SK-N-DZ (cell line): ENCODE measurements at places on chromosomes 2 and 18.
A peak's percentile ranks its signal among the peaks of the same experiment; 100 is the strongest.

- DNase-seq, result no peak
Observed at GRCh38 chr2:27960237-27960912, 69.8 kb downstream of the BABAM2 start.

GRCh38 chr2:17658251-17658843 lies 95.3 kb downstream of the SMC6 start:
- no peak for DNase-seq

GRCh38 chr2:20145497-20146193 lies 79.3 kb downstream of the SDC1 start:
- DNase-seq, result no peak

GRCh38 chr18:32717126-32717525 lies 55.7 kb downstream of the KLHL14 start:
- no peak for DNase-seq

GRCh38 chr2:164910101-164910899 lies 45.0 kb downstream of the SLC38A11 start:
- DNase-seq, result peak; percentile 77

DNA sequence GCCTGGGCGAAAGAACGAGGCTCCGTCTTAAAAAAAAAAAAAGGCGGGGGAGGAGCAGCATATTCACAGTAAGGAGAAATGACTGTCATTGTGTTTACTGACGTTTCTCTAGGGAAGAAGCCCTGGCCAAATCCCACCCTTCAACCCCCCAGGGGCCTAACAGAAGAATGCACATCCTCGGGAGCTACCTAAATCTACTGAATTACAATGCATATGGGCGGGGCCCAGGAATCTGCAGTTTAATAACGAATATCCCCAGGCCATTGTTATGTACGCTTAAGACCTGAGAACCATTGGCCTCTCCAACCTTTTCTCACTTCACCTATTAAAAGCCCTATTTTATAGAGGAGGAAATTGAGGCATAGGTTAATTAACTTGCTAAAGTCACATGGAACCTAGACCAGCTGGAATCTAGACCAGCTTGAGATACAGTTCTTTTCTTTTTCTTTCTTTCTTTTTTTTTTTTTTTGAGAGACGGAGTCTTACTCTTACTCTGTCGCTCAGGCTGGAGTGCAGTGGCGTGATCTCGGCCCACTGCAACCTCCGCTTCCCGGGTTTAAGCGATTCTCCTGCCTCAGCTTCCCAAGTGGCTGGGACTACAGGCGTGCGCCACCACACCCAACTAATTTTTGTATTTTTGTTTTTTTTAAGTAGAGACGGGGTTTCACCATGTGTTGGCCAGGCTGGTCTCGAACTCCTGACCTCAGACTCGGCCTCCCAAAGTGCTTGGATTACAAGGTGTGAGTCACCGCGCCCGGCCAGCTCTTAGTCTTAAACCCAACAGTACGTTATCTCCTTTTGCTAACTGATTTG lies 708 bp upstream of the RIF1 start:
- no peak for DNase-seq

DNA sequence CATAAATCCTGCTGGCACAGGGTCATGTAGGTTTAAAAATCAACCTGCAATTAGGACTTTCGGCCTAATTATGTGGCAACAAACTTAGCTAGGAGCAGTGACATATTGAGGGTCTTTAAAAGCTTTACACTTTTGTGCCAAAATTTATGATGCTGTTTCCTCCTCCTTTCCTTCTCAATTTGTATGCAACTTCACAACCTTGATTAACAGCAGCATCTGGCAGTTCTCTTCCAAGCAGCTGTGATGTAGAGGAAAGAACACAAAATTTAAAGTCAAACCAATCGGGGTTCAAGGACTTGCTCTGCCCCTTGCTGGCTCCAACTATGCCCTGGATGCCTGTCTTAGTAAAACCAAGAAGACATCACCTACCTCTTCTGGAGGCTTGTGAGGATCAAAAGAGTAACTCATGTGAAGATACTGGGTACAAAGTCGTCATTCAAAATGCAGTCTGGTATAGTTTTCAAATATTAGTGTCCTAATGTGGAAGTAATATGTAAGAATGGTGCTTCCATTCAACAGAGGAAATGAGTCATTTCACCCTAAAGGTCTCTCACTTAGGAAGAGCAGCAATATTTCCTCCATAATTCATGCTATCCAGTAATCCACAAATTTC lies 94.7 kb downstream of the ANKRD44 start:
- DNase-seq, result no peak

- DNase-seq, result no peak
Observed at GRCh38 chr2:46937471-46937901, 21.9 kb upstream of the MCFD2 start.

GRCh38 chr2:14872779-14873325 lies 240.3 kb downstream of the LRATD1 start:
- no peak for DNase-seq

DNA sequence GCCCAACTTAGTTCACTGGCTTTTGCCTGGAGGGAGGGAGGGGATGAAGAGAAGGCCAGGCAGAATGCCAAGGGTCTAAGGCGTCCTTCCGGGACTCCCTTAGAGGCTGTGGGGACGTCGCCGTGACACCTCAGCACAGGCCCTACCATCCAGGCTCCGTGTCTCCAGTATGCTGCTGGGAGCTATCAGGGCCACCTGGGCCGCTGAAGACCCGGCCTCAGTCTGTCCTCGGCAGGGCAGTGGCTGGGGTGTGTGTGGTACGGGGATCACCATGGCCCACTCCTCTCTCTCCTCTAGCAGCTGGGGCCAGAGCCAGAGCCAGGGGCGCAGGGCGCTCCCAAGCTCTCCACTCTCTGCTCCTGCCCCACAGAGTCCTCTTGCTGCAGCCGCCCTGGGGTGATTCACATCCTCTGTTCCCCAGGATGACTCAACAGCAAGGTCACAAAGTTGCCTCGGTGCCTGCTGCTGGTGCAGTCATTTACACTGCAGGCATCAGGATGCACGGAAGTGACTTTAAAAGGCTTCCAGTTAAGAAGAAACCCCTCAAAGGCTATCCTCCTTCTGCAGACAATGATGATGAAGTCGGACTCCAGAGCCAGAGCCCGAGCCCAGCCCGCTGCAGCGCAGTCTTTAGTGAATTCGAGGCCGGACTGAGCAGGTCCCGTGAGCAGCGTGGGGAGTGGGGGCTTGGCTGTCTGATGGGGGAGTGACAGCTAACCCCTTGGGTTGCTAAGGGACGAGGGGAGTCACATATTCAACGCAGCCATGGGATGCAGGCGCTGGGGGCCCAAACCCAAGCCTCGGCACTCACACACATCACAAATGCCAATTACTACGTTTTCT lies 31.9 kb downstream of the SNORC start:
- DNase-seq, result no peak

GRCh38 chr2:214710729-214711128 lies 98.8 kb downstream of the BARD1 start:
- no peak for DNase-seq

DNA sequence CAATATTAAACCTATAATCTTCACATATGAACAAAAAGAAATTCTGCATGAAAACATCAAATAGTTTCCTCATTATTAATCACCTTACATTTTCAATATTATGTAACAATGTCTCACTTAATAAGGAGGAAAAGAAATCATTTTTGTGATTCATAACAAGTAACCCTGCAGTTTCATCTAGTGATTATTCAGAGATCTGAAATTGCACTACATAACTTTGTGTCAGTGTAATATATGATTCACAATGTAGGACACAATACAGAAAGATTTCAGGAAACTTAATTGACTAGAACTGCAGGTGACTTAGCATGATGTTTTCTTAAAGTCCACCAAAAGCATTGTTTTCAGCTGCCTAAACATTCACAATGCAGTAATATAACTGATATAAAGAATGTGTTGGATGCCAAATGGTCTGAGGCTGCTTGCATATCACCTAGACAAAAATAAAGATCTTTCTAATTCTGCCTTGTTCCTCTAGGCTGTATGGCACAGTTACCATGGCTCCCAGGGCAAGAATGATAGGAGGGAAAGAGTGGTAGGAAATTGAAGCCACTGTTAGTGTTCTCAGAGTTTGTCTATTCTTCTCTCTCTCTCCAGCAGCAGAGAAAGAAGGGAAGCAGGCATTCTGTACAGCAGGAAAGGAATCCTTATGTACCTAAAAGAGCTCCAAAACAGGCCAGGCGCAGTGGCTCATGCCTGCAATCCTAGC lies 366.6 kb downstream of the FSIP2 start:
- DNase-seq, result no peak

DNA sequence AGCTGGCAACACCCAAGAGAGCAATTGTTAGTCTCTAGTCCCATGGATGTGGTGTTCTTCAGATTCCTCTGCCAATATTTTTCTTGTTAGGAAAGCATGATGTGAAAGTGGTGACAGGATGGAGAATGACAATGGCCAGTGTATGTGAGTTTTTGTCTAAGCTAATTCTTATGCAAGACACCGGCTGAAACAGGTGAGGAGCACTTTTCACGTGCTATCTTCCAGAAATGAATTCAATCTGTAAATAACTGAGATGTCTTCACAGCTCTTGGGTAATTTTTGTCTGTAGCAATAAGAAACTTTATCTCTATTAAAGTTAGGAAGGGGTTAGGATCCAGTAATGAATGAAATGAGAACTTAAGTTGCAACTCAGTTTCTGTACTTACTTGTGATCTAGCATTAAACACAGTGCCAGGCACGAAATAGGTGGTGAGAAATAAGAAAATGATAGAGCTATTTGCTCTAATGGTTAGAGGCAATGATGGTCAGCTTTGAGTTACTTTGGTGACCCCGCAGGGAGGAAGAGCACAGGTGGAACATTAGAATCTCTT lies 676 bp upstream of the AGPS start:
- no peak for DNase-seq

GRCh38 chr2:56590611-56591010 lies 406.8 kb downstream of the CCDC85A start:
- DNase-seq, result no peak

GRCh38 chr2:29940706-29941105 lies 19.3 kb upstream of the ALK start:
- no peak for DNase-seq

DNA sequence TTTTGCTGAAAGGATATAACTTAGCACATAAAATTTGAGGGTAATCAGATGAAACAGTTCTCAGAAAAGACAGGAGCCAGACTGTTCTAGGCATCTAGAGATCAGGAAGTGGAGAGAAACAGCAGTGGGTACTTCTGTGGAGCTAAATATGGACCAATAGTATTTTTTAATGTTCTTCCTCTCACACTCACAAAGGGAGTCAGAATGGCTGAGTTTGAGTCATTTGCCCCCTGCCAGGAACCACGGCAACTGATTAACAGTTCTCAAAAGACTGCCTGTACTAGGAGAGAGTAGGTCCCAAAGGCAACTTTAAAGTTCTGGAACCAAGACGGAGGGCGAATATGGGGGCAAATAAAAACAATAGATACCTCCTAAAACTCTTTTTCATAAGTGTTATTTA lies 107.5 kb downstream of the GULP1 start:
- no peak for DNase-seq

DNA sequence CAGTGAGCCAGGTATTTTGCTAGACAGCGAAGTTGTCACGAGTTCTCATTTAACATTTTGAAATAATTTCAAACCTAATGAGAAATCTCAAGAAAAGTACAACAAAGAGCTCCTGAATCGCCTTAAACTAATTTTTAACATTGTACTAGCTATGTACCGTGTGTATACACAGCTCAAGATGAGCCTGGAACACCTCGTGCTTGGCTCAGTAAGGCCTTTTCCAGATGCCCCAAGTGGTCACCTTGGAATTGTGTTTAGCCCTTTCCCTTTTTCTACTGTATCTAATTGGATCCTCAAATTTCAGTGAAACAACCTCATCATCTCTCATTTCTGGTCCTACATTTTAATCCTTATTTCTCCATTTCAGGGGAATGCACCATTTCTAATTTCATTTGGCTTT lies 7.2 kb downstream of the PTPN4 start:
- DNase-seq, result no peak

DNA sequence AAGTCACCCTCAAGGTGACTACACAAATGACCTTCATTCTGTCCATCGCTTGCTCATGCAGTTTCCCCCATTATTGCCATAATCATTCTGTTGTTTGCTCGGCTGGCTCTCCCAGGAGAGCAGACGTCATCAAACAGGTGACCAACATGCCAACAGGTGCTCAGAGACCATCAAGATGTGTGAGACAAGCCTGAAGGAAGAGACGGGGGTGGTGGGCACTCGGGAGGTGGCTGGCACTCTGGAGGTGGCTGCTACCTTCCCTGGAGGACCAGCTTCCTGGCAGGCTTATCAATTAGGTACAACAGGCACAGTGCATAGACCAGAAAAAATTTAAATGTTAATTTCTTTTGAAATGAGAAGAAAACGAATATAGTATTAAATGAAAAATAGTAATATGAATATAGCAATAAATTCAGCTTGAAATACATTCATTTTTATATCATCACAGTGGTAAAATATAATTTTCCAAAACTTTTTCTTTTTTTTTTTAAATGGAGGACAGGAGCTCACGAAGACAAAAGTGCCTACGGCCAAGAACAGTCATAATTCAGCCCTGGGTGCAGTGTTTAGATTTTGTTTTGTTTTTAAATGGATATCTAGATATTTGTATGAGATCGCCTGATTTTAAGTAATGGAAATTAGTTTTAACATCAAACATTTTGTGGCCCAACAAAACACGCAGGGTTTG lies 16.9 kb upstream of the HAAO start:
- DNase-seq, result no peak

GRCh38 chr2:134389381-134389780 lies 135.5 kb downstream of the MGAT5 start:
- DNase-seq, result no peak

DNA sequence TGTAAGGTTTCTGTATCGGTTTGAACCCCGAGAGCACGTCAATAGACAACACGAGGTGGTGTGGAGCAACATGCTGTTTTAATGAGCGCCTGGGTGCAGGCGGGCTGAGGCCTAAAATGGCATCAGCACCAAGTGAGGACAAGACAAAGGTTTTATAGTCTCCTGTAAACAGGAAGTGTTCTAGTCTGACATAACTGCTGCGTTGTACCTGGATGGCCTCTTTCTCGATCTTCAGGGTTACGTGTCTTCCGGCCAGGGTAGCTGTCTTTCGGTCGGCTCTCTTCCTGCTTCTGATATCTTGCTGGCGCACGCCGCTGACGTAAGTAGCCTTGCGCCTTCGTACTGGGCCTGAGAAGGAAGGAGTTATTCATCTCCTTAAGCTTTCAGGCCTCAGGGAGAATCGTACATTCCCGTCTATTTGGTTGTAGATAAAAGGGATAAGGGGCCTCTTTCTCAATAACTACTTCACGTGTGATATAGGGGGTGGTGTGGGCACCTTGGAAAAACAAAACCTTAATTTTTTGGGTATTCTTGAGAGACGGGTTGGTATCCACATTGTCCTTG lies 53.5 kb downstream of the KYNU start:
- DNase-seq, result no peak

GRCh38 chr18:32802591-32803451 lies 30.0 kb upstream of the KLHL14 start:
- DNase-seq, result no peak

DNA sequence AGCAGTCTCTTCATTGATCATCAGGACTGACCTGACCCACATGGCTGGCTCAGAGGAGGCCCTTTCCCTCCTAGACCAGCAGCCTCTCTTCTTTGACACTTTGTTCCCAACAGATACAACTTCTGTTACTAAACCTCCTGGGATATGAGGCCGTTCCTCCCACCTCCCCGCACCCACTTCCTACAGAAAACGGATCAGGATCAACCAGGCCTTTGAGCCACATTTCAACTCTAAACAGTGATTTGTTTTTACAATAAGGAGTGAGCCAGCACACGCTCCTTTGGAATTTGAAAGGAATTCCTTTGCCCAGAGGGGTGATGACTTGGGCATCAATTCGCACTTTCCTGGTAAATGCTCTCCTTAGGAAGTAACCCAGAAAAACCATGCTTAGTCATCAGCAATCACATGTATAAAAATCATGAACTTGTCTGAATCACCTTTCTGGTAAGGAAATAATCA lies 180.4 kb downstream of the FAM124B start:
- no peak for DNase-seq

GRCh38 chr2:119433636-119434327 lies 2.1 kb downstream of the TMEM37 start:
- DNase-seq, result no peak
